COR-L47 (cell line): ENCODE measurements at places on chromosomes 1 and 21.

GRCh38 chr1:119946724-119947123, 50.4 kb upstream of the ADAM30 start:
- DNase-seq = no peak

- DNase-seq = no peak
These were observed 1.3 kb downstream of the AIRE start for GRCh38 chr21:44286716-44287632.

DNA sequence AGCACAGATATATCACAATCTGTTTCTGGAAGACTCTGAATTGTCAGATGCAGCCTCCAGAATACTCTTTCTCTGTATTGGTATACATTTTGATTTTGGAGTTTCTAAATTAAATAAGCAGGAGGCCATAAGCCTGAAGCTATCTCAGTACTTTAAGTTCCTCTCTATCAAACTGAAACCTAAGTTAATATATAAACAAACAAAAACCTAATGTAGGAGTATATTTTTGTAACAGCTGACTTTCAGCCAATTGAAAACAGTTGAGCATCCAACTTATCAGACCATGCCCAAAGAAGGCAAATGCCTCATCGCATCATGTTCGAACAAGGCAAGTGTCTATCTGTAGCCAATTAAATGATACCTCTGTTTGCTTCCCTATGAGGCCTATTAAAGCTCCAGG, 1054.4 kb downstream of the AMY1C start:
- DNase-seq = no peak

DNA sequence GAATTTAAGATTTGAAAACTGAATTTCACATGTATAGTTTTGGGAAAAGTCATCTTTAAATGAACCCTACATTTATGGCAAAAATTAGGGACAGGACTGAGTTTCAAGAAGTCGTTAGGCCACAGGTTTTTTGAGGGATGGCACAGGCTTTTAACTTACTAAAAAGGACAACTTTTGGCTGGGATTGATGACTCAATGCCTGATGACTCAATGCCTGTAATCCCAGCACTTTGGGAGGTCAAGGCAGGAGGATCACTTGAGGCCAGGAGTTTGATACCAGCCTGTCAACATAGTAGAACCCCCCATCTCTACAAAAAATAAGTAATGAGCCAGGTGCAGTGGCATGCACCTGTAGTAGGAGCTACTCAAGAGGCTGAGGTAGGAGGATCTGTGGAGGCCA, 15.9 kb downstream of the UCK2 start:
- no peak for DNase-seq

- DNase-seq = no peak
These were observed 75.4 kb downstream of the AHCTF1 start for GRCh38 chr1:246856371-246856770.

DNA sequence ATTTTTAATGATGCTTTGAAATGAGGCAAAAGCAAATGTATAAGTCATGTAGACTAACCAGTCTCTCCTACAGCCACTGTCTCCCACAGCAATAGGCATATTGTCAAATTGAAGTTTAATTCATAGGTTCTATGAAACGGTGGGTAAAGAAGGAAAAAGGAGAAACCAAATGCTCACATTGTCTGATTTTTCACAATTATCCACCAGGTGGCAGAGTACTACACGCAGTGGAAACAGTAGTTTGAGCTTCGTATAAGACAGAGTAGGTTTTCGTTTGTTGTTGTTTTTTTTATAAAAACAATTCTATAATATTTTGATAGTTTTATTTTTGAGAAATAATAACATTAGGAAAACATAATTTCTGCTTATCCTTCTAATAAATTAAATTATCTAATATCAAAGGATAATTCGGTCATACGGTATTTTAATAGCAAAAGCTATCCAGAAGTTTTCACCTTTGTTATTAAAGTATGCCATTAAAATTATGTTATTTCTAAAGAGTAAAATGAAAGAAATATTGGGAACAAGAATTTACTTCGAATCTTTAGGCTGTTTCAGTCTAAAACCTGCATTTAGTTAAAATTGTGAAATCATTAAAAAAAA, 39.1 kb downstream of the TYW3 start:
- peak; percentile 55 for DNase-seq

DNA sequence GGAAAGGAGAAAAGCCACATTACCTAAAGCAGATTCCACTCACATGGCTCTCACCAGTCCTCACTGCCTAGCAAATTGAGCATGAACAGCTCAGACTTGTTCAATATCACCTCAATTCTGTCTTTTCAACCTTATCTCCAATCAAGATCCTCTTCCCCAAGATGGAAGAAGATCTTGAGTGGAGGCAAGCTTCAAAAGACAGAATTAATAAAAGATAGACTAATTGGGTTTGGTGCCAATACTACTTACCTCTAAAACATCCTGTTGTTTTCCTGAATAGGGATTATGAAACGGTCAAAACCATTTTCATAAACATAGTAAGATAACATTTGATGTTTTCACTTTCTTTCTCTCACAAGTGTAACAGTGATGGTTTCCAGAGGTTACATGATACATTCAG, 349.2 kb upstream of the PLD5 start:
- DNase-seq = no peak

- DNase-seq = no peak
These were observed 30.4 kb upstream of the LBR start for GRCh38 chr1:225458222-225458631.

GRCh38 chr1:238764779-238765178, 621.6 kb upstream of the CHRM3 start:
- no peak for DNase-seq

DNA sequence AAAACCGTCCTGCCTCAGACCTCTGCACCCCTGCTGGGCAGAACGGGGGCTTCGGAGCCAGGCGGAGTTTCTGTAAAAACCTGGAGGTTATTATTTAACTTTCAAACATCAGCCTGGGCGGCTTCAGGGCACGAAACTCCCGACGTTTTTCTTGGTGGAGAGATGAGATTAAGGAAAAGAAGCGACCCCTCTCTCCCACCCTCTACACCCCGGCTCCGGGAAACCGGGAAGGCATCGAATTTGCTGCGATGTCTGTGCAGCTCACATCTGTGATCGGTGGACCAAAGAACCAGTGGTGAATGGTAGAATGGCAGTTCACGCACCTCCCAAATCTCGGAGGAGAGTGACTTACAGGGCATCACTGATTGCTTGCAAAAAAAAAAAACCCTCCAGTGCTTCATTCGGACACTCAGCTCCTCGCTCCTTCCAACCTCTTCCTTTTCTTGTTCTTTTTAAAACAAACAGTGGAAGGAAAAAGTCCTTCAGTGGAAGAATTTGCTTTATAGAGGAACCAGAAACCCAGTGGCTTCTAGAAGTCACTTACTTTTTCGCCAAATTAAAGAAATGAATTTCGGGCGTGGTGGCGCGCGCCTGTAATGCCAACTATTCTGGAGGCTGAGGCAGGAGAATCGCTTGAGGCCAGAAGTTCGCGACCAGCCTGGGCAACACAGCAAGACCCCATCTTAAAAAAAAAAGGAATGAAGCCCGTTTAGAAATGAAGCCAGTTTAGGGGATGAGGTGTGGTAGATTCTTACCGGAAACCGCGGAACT, 884 bp downstream of the PHACTR4 start:
- peak; percentile 43 for DNase-seq

GRCh38 chr1:51946300-51946699, 44.2 kb downstream of the RAB3B start:
- no peak for DNase-seq

DNA sequence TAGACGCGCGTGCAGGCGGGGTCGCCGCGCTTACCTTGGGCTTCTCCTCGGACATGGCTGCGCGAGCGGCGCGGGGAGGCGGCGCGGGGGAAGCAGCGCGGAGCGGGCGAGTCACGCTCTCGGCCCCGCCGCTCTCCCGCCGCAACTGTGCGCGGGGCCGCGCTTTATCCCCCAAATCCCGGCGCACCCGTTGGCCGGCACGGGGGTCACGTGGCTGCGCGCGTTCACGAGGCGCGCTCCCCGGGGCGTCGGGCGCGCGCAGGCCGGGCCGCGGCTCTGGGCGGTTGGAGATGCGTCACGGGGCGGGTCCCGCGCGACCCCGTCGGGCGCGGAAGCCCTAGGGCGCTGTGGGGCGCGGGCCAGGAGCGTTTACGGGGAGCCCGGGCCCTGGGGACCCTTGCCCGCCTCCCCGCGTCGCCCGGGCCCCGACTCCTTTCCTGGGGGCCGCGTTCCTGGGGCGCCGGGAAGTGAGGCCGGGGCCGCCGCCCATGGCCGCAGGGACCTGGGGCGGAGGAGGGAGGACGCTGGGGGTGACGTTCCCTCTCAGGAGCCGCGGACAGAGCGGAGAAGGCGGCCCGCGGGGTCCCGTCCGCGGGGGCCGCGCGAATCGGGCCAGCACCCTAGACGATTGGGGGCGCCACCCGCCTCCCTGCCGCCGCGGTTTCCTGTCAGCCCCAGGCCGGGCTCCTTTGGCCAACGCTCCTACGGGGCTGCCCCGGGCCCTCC, at the start of gene SUMO3:
SUMO3 (minus strand) TSS at position 149 of the 726 bp plus-strand sequence; CDS start at position 55, 94 bp downstream.
- peak; percentile 74 for DNase-seq

DNA sequence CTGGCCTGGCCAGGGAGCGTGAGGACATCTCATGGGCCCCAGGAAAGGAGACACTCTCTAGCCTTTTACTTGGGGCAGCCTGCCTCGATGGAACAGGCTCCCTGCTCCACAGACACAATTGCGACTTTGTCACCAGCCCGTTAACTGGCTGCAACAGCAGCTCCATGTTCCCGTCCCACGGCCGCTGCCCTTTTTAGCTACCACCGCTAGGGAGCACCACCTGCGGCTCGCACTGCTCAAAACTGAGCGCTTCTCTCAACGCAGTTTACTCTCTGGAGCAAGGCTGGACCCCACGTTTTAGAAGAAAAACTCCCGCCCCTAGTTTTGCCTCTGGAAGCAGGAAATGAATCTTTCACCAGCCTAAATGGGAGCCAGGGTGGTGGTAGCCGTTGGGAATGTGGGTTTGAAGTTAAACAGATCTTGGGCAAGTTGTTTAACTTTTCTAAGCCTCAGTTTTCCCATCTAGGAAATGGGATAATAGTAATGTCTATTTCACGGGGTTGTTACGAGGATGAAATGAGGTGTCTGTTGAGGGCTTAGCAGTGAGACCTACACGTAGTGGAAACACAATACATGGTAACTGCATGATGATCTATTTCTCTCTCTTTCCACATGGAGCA, 3.5 kb upstream of the LRRC38 start:
- no peak for DNase-seq

GRCh38 chr1:22855668-22856606, 116.7 kb downstream of the LACTBL1 start:
- no peak for DNase-seq

DNA sequence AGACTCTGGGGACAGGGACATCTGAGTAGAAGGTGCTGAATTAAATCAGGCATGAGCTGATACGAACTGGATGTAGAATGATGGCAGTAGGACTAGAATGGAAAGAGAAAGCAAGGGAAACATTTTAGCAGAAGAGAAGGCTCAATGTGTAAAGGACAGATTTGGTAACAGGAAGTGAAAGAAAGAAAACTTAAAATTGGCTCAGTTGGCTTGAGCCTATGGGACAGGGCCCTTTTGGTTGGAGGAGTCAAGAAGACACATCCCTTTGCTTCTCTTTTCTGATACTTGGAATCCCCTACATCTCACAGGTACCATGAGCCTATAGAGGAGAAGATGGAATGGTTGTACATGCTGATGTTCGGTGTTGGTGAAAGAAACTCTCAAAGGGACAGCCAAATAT, 300.6 kb upstream of the PLXNA2 start:
- no peak for DNase-seq

DNA sequence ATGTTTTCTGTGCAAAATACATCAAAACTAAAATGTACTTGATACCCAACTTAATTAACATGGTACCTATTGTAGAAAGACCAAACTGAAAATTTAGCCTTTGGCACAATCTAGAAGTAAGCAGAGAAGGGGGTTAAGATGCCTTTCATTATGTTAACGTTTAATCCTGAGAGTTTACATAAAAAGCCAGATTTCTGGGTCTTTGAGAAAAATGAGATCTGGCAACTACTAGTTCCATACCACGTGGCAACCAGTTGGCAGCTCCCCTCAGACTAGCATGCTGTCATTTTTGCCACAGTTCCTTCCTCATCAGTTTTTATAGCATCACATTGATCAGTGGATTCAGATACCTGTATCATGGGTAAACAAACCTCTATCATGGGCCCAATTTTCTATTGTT, 1.5 kb downstream of the RO60 start:
- DNase-seq = no peak

GRCh38 chr1:30685796-30686165, 37.6 kb downstream of the MATN1 start:
- no peak for DNase-seq

DNA sequence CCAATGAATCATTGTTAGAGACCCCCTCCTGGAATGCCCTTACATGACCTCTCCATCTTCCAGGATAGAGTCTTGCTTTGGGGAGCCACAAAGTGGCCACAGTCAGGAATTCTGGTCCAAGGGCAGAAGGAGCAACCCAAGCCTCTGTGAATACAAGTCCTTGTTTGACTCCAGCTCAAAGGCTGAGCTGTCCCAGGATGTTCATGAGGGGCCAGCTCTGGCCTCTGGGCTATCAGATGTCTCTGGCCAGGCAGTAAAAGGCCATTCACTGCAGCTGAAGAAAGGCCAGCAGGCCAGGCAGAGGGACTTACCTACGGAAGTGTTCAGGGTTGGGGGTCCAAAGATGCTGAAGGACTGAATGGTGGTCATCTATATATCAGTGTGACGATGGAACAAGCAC, 98.3 kb upstream of the IPO9 start:
- DNase-seq = no peak

DNA sequence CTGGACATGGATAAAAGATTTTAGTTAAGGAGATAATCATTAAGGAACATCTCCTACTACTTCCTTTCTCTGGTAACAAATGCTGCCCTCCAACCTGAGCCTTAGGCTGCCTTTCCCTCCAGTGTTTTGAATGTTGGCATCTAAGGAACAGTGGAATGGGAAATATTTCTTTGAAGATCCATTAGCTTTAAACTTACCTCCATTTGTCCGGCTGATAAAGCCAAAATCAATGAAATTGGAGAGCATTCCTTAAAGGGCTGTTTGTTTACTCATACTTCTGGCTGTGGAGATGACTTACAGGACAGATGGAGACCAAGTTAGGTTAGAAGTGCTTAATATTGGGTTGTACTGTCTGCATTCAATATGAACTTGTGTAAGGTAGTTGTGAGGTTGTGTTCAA, 439.1 kb downstream of the PLA2G4A start:
- no peak for DNase-seq

- DNase-seq = no peak
These were observed 25.9 kb downstream of the ATG4C start for GRCh38 chr1:62809788-62810187.
